Fibroblast of the aortic adventitia (primary cell): ENCODE measurements at places on chromosomes 3 and 15. TPM values are rescaled to one million over a fixed set of nuclear protein-coding genes. Genes with fewer than 3 reads are reported as not detected.

Gene RHOV
- total RNA-seq, result 0.82 TPM in 1 of 2 replicates, not detected in the other

Gene RASL12
- 1.7 and 1.9 TPM in 2 replicates for total RNA-seq

Gene NSUN3
- 16.4 and 17.8 TPM in 2 replicates for total RNA-seq

Gene ACKR2
- under 0.01 and 0.41 TPM in 2 replicates for total RNA-seq

Gene IL17RD
- total RNA-seq, result 9.5 and 13.6 TPM in 2 replicates

Gene KIF23
- 4.0 and 48.6 TPM in 2 replicates for total RNA-seq

Gene SERPINI1
- 3.4 and 3.7 TPM in 2 replicates for total RNA-seq

Gene TMEM62
- 9.6 and 18.5 TPM in 2 replicates for total RNA-seq

Gene LMAN1L
- not detected in 2 replicates for total RNA-seq

Gene GRM2
- under 0.01 and 0.25 TPM in 2 replicates for total RNA-seq

Gene BUB1B
- 1.3 and 35.2 TPM in 2 replicates for total RNA-seq

Gene FBXL2
- total RNA-seq, result 5.1 and 9.7 TPM in 2 replicates

Gene MYL3
- not detected in 2 replicates for total RNA-seq

Gene ITIH4
- 0.36 TPM in 1 of 2 replicates, not detected in the other for total RNA-seq

Gene IL5RA
- 0.08 TPM in 1 of 2 replicates, not detected in the other for total RNA-seq

Gene NMB
- 4.1 TPM in 1 of 2 replicates, not detected in the other for total RNA-seq

Gene GOLGA8N
- total RNA-seq, result 1.8 and 5.7 TPM in 2 replicates

Gene SLC15A2
- 0.18 and 0.25 TPM in 2 replicates for total RNA-seq

Gene ZBBX
- 0.16 TPM in 1 of 2 replicates, not detected in the other for total RNA-seq

Gene UBA3
- total RNA-seq, result 46.4 and 76.9 TPM in 2 replicates
